Activated naive CD4-positive, alpha-beta T cell treated with anti-CD3 and anti-CD28 coated beads for 36 hours (primary cell): ENCODE measurements at places on chromosomes 3 and 15. TPM values are rescaled to one million over a fixed set of nuclear protein-coding genes. Genes with fewer than 3 reads are reported as not detected.

GRCh38 chr15:54312528-54312927 is 334.3 kb downstream of the UNC13C start:
- H3K4me3 ChIP-seq, result no peak overlapping the region
- no peaks in the 10 kb centered on the region for H3K36me3 ChIP-seq
- no peaks in the 10 kb centered on the region for H3K27me3 ChIP-seq
- H3K4me1 ChIP-seq, result no peaks in the 10 kb centered on the region
- no peak for DNase-seq

FRG2C gene
- total RNA-seq, result not detected

DNA sequence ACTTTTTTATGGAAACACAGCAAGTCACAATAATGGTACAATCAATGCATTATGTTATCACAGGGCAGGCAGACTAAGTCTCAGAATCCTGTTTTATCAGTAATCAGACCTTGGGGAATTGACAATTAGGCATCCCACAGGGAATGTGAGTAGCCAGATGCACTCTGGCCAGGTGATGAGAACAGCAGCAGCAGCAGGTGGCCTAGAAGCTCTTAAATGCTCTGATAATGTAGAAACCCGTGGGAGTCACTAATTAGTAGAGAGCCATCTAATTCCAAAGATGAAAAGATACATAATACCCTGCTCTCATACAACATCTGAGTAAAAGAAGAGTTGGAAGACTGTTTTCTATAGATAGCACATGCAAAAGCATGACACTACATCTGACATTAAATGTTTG is 12.6 kb downstream of the CEP152 start:
- H3K27ac ChIP-seq, result no peak overlapping the region
- peaks cover 42% of the 10 kb centered on the region for H3K4me1 ChIP-seq
- no peaks in the 10 kb centered on the region for H3K27me3 ChIP-seq
- H3K36me3 ChIP-seq, result peaks cover 33% of the 10 kb centered on the region
- no peak overlapping the region for H3K4me3 ChIP-seq
- DNase-seq, result no peak

OR5K2 gene
- not detected for total RNA-seq

- H3K27me3 ChIP-seq, result no peaks in the 10 kb centered on the region
- DNase-seq, result no peak
- H3K36me3 ChIP-seq, result peaks cover 12% of the 10 kb centered on the region
- H3K4me3 ChIP-seq, result no peak overlapping the region
Observed at GRCh38 chr3:126921085-126921824, 61.7 kb upstream of the PLXNA1 start.

DNA sequence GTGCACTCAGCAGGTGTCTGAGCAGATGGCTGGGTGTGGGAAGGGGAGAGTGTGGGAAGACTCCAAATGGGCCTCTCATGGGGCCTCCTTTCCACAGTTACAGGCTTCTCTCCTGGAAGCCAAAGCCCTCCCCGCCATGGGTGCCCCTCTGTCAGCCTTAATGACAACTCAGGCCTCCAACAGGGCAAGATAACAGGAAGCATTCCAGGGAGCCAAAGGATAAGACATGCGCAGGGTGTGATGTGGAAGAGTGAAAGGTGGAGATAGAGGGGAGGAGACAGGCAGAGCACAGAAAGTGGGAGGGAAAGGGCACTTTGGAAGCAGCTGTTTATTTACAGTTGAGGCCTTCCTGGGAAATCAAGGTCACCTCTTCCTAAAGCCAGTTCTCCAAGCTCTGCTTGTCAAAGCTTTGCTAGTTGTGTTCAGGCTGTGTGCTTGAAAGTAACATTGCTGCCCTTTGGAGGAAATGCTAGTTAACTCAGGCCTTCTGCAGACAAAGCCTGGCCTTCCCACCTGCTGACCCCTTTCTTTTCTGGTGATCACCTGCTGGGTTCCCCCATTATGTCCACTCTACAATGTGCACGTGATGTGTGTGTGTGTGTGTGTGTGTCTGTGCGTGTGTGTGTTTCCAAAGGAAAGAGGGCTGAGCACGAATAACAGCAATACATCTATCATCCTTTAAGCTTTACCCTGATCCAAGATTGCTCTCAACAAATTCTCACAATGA is 35.2 kb upstream of the SMAD3 start:
- H3K4me3 ChIP-seq, result no peak overlapping the region
- H3K27me3 ChIP-seq, result no peaks in the 10 kb centered on the region
- DNase-seq, result no peak
- H3K36me3 ChIP-seq, result no peaks in the 10 kb centered on the region

GRCh38 chr3:6516143-6516542 is 344.8 kb upstream of the GRM7 start:
- no peak overlapping the region for H3K4me3 ChIP-seq
- no peak for DNase-seq
- no peaks in the 10 kb centered on the region for H3K36me3 ChIP-seq
- H3K4me1 ChIP-seq, result no peaks in the 10 kb centered on the region
- H3K27me3 ChIP-seq, result no peaks in the 10 kb centered on the region

- H3K27me3 ChIP-seq, result peaks cover 7% of the 10 kb centered on the region
- H3K27ac ChIP-seq, result no peak overlapping the region
- no peak overlapping the region for H3K4me3 ChIP-seq
- no peaks in the 10 kb centered on the region for H3K4me1 ChIP-seq
- no peak for DNase-seq
- H3K36me3 ChIP-seq, result no peaks in the 10 kb centered on the region
Observed at GRCh38 chr3:24164967-24165602, 220.0 kb downstream of the NR1D2 start.

- peaks cover 85% of the 10 kb centered on the region for H3K27me3 ChIP-seq
- H3K27ac ChIP-seq, result no peak overlapping the region
- H3K4me3 ChIP-seq, result no peak overlapping the region
- H3K4me1 ChIP-seq, result peaks cover 20% of the 10 kb centered on the region
Observed at GRCh38 chr3:147404000-147404799, 2.1 kb downstream of the ZIC4 start.

TGM4 gene
- not detected for total RNA-seq

COL6A5 gene
- total RNA-seq, result not detected

DNA sequence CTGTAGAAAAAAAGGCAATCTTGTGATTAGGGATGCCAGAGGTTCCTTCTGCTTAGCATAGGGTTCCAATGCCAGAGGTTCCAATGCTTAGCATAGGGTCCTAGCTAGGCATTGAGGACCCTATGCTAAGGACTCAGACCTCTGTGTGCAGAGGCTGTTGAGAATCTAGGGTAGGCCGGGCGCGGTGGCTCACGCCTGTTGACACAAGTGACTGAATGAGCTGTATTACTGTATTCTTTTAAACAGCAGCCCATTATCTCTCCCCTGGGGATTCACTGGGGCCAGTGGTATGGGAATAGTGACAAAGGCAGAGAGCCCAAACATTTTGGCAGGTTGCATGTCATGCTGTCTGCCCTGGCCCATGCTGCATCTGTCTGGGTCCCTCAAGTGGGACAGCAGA is 16.2 kb downstream of the PAK6 start:
- no peak for DNase-seq
- H3K4me1 ChIP-seq, result peaks cover 4% of the 10 kb centered on the region
- peaks cover 21% of the 10 kb centered on the region for H3K27me3 ChIP-seq
- H3K27ac ChIP-seq, result no peak overlapping the region
- no peaks in the 10 kb centered on the region for H3K36me3 ChIP-seq

LAMB2 gene
- total RNA-seq, result not detected

GPR87 gene
- total RNA-seq, result 0.19 TPM

DNA sequence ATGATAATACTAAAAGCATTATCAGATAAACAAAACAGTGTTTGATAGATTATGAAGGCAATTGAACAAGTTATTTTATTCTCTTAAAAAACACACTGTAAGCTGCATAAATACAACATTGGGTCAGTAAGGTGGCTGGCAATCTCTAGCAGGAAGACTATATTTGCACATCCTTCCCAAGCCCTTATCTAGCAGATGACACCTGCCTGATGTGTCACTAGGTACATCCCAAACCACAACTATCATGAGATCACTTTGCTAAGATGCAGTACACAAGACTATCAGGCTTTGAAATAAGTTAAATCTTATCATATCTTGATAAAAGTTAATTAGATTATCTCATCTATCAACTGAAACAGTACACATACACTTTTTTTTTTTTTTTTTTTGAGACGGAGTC is 417.4 kb downstream of the MECOM start:
- H3K4me3 ChIP-seq, result no peak overlapping the region
- DNase-seq, result no peak
- H3K4me1 ChIP-seq, result peaks cover 5% of the 10 kb centered on the region
- H3K27me3 ChIP-seq, result peaks cover 15% of the 10 kb centered on the region

GRCh38 chr3:41819236-41819635 is 142.7 kb downstream of the ULK4 start:
- H3K36me3 ChIP-seq, result peaks cover 14% of the 10 kb centered on the region
- no peak overlapping the region for H3K4me3 ChIP-seq
- H3K27me3 ChIP-seq, result no peaks in the 10 kb centered on the region
- DNase-seq, result no peak
- H3K27ac ChIP-seq, result no peak overlapping the region
- H3K4me1 ChIP-seq, result no peaks in the 10 kb centered on the region

GOLGA6L24 gene
- total RNA-seq, result not detected

GRCh38 chr3:52313188-52313773 is 2.8 kb upstream of the DNAH1 start:
- no peak overlapping the region for H3K4me3 ChIP-seq
- H3K4me1 ChIP-seq, result peaks cover 29% of the 10 kb centered on the region
- no peaks in the 10 kb centered on the region for H3K27me3 ChIP-seq
